ENCODE measurements at places on chromosomes 4 and X. TPM values are rescaled to one million over a fixed set of nuclear protein-coding genes. Genes with fewer than 3 reads are reported as not detected.

Gene RAB40A
- not detected for total RNA-seq

Gene SMIM14
- total RNA-seq: 15.9 TPM

Gene SMARCA1
- 65.7 TPM for total RNA-seq

Gene PRSS12
- total RNA-seq: 0.26 TPM

Gene USP17L20
- not detected for total RNA-seq

Gene MAGEB17
- total RNA-seq: not detected

Gene GPRIN3
- 3.4 TPM for total RNA-seq

Gene UGT2B10
- not detected for total RNA-seq

Gene GPR82
- total RNA-seq: not detected

Gene CLNK
- not detected for total RNA-seq

Gene RELL1
- total RNA-seq: 5.3 TPM

Gene MGARP
- 0.58 TPM for total RNA-seq

Gene BRS3
- total RNA-seq: not detected

Gene CTBP1
- total RNA-seq: 81.2 TPM

Gene USP17L22
- not detected for total RNA-seq

Gene FRMD7
- total RNA-seq: not detected

Gene PPARGC1A
- not detected for total RNA-seq

Gene UGT2A1
- total RNA-seq: not detected

Gene SLC49A3
- not detected for total RNA-seq

Gene KLHL4
- total RNA-seq: 4.9 TPM

Gene SPANXB1
- total RNA-seq: 2.5 TPM

Gene CORIN
- not detected for total RNA-seq

Gene SSX2B
- not detected for total RNA-seq

Gene ENAM
- total RNA-seq: not detected

Gene H2BW2
- total RNA-seq: not detected
